ENCODE measurements at places on chromosomes 12 and 14.

- DNase-seq, result no peak
Observed at GRCh38 chr14:74141703-74142102, 56.9 kb downstream of the LIN52 start.

- no peak for DNase-seq
Observed at GRCh38 chr14:35632676-35633075, 98.7 kb downstream of the INSM2 start.

GRCh38 chr14:32939254-32940065 is 781 bp downstream of the NPAS3 start:
- DNase-seq, result no peak

GRCh38 chr14:51871846-51872245 is 11.4 kb downstream of the GNG2 start:
- no peak for DNase-seq

DNA sequence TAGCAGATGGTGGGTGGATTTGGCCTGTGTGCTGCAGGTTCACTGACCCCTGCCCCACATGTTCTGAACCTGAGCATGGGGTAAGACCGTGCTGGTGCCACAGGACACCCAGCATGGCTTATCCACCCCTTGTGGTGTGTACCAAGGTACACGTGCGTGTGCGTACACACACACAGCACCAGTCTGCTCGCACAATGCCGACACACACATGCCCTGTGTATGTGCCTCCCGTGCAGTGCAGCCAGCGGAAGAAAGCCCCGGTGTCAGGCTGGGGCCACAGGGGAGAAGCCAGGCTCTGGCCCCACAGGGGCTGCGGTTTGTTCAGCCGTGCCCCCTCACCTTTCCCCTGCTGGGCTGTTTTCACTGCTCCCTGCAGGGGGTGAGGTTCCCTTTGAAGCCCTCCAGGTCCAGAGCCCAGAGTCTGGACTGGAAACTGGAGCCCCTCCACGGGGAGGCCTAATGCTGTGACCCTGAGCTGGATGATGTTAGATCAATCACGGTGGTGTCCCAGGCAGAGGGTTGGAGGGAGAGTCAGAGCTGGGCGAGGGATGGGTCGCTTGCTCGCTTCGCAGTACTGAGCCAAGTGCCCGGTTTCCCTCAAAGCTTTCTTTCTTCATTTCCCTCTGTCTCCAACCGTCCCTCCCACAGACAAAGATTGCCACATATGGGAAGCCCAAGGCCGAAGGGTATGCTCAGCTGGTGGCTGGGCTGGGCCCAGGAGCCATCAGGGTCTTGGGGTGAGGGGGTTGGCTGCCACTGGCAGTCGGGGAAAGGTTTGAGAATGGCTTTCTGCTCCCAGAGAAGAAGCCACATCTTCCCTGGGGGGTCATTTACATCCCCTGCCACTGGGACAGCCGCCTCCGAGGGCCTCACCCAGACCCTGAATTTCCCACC is 6.2 kb downstream of the DTX1 start:
- no peak for DNase-seq
